Astrocyte of the cerebellum (primary cell): ENCODE measurements at places on chromosomes 7 and 10.

GRCh38 chr10:99412099-99412498, 18.3 kb downstream of the GOT1 start:
- DNase-seq = no peak

- no peak for DNase-seq
Observed at GRCh38 chr10:16280595-16280994, 156.2 kb upstream of the PTER start.

GRCh38 chr10:29691564-29692072, 56.8 kb upstream of the SVIL start:
- no peak for DNase-seq

DNA sequence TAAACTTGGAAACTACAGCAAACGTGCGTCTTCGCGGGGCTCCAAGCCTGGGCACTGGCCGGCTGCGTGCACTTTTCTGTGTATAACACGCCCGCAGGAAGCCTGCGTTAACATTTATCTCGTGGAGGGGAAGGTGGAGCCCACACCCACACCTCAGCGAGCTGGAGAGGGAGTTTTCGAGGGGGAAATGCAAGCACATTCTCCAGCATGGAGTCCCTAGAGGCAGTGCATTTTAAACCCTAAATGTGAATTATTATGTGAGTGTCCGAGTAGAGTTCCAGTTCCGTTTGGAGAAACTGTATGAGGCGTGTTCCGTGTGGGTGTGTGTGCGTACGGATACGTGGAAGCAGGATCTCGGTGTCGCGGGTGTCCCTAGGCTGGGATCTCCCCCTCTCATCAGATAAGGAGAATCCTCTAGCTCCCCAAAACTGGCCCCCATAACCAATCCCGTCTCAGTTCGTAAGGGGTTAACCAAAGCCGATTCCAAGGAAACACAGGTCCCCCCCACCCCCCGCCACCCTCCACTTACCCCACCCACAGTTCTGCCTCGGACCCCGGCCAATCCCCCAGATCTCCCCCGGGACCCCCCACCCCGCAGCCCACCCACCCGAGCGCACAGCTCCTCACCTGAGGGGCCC, 403 bp downstream of the CDK6 start:
- no peak for DNase-seq

- DNase-seq = no peak
Observed at GRCh38 chr10:46560381-46560780, 3.9 kb upstream of the GPRIN2 start.

DNA sequence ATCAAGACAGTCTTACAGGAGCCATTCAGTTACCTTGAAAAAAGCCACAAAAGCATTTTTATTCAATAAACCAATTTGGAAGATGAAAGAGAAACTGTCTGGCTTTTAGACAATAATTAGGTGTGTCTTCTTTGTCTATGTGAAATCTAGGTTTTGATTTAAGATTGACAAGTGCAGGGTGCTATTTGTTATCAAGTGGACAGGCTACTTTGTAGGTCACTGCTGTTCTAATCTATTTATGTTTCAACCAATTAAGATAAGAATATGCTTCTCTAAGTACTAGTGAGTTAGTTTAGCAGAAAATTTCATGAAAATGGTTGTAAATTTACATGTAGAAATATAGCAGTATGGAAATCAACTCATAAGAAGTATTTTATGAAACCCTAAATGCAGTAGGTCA, 177.5 kb downstream of the CACNA2D1 start:
- DNase-seq = no peak

DNA sequence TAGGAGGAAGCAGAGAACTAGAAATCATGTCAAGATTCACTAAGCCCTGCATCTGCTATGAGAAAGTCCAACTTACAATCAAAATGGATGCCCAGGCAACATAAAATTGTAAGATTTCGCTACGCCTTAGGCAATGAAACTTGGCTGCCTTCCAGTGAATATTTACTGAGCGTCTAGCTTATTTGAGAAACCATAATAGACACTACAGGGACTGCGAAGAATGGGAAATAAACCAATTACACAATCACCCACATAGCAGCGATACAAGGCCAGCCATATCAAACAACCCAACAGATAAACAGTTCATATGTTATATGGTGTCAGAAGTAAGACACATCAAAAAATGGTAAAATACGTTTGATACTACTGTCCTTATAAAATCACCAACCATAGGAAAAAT, 545.0 kb upstream of the C7orf33 start:
- DNase-seq = no peak

DNA sequence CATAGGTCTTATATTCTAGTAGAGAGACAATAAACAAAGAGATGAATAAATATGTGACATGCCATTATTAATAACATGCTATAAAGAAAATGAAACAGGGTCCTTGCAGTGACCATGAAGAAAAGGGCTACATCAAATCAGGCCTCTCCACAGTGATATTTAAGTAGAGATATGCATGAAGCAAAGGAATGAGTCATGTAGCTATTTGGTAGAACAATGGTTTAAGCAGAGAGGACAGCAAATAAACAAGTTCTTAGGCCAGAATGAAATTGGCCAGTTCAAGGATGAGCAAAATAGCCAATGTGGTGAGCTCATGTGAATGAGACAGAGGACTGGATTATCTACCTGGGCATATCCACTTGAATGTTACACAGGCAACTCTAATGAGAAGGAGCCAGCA, 172.2 kb upstream of the FERD3L start:
- DNase-seq = no peak
